Right cardiac atrium (tissue), 5 donors: ENCODE measurements at places on chromosomes 5 and 9.

DNA sequence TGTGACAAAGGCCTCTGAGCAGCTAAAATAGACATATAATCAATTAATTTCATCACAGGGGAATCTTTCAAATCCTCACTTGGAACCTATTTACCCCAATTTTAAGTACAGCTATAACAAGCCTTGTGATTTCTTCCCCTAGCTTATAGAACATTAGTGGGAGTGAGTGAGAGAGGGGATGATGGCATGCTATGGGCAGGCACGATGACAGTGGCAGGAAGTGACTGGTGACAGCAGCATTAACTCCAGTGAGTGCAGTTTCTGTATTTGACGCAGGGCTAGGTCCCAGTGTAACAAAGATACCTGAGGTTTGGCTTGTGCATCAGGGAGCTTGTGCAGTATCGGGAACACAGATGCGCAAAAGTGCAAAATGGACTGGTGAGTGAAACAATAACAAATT, 54.1 kb downstream of the NPR3 start:
- DNase-seq, result no peak

- DNase-seq, result no peak
Measured at GRCh38 chr9:86653466-86653865, 293.8 kb downstream of the GAS1 start.

- DNase-seq, result no peak
Measured at GRCh38 chr9:3478549-3478953, 47.2 kb downstream of the RFX3 start.

DNA sequence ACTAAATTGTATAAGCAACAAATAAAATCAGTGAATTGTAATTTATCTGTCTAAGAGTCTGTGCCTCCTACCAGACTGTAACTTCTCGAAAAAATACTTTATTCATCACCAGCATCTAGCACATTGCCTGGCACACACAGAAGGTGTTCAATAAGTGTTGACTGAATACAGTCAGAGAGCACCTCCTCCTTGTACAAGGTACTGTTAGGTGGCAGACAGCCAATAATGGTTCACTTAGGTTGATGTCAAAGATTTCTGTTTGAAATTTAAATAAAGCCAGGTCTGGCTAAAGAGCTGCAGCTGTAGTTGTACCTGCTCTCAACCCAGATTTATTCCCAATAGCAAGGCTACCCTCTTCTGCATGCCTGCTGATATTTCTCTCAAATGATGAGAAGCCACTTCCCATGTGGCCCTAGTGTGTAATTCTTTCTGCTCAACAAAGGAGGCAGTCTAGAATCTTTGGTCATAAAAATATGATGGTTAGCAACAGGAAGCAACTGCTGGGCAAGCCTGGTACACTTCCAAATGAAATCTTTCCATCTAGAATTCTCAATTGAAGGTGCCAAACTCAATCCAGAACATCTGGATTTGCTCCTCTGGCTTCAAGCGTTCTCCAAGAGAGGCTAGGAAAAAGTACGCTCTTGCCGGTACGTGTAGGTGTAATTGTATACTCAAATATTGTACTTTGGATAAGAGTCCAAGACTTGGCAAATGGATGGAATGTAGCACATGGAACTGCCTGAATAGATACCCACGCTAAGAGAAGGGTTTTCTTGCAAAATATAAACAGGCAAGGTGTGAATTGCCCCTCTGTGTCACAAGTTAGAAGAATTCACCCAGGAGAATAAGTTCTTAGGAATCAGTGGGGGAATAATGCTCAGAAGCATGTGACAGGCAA, 95.6 kb downstream of the NR6A1 start:
- DNase-seq, result no peak

GRCh38 chr5:126508962-126509279, 85.7 kb downstream of the GRAMD2B start:
- no peak for DNase-seq

- DNase-seq, result no peak
Measured at GRCh38 chr9:77680581-77680980, 32.5 kb upstream of the GNA14 start.
